Ecto neural progenitor cell (in vitro differentiated cells): ENCODE measurements at places on chromosomes 5 and 9.

- no peak for DNase-seq
Measured at GRCh38 chr9:35102465-35102768, 514 bp downstream of the STOML2 start.

DNA sequence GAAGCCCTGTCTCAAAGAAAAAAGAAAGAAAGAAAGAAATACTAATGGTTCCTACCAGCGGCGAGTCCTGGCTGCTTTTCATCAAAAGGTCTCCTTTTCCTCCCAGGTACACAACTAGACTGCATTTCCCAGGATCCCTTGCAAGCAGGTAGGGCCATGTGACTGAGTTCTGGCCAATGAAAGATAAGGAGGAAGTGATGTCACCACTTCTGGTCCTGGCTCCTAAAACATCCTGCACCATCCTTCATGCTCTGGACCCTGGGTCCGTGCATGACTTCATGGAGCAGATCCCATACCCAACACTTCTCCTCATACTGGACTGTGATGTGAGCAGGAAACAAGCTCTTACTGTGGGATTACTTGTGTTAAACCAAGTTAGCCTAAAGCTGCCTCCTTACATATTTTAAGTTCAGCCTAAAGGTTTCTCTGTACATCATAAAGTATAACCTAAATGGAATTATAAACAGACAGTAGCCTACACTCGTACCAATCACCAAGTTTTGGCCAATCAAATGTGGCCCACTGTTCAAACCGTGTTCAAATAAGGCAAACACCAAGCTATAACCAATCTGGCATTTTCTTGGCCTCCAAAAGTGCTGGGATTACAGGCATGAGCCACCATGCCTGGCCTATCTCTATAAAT is 30.2 kb upstream of the FUBP3 start:
- no peak for DNase-seq

GRCh38 chr5:152329207-152329606 is 75.9 kb downstream of the NMUR2 start:
- no peak for DNase-seq

- no peak for DNase-seq
Measured at GRCh38 chr5:142720641-142721271, 34.9 kb upstream of the FGF1 start.

DNA sequence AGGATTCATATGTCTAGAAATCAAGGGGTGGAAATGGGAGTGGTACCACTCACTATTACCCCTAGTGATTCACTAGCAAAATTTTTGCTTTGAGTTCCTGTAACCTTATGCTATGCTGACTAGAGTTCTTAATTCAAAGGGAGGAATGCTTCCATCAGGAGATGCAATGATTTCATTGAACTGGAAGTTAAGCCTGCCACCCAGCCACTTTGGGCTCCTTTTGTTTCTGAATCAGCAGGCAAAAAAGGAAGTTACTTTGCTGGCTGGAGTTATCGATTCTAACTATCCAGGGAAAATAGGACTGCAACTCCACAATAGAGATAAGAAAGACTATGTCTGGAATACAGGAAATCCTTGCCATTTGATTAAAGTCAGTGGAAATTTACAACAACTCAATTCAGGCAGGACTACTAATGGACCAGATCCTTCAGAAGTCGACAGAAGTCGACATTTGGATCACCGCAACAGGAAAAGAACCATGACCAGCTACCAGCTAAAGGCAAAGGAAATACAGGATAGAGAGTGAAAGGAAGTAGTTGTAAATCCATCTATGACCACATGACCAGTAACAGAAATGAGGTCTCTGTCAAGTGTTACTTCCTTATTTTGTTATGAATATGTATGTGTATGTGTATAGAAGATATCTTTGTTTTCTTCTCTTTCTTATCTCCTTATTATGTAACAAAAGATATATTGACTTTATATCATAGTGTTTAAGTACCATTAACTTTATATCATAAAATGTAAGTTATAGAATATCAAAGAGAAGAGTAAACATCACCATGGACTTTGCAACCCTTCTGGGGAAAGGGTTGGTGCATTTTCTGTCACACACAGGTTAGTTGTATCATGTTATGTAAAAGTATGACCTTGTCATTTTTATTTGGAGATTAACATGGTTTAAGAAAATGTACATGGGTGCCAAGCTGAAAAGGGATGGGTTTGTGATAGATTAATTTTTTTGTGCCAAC is 198.7 kb upstream of the HAPLN1 start:
- DNase-seq, result no peak

- no peak for DNase-seq
Measured at GRCh38 chr5:145396888-145397287, 438.3 kb downstream of the PRELID2 start.

GRCh38 chr5:152551061-152551460 is 146.0 kb upstream of the NMUR2 start:
- no peak for DNase-seq
